Left hindlimb (tissue), 1 donor: ENCODE measurements at places on chromosomes 7 and 10.

DNA sequence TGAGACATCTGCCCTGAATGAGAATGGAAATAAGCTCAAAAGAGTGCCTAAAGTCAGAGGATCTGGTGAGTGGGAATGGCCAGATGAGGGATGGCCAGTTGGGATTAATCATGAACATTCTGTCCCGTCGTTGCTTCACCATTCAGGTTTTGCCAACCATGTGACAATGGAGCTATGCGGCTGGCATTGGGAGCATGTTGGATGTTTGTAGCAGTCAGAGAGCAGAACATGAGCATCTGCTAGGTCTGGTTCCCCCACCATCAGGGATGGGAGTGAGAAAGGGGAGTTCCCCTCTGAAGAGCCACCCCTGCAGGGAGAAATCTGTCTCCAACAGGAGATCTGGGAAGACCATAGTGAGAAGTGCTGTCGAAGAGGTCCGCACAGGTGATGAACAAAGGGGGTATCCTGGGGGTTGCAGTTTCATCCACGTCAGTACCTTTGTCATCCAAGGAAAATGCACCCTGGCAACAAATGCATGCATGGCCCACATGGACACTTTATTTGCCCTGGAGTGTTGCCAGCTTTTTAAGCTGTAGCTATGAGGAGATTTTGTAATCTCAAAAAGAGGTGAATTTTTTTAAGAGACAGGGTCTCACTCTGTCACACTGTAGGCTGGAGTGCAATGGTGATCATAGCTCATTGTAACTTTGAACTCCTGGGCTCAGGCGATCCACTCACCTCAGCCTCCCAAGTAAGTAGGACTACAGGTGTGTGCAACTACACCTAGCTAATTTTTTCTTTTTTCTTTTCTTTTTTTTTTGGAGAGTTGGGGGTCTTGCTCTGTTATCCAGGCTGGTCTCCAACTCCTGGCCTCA is 190.2 kb downstream of the CAMK1D start:
- DNase-seq: no peak

GRCh38 chr10:122164023-122164601 is 107.0 kb upstream of the BTBD16 start:
- no peak for DNase-seq

DNA sequence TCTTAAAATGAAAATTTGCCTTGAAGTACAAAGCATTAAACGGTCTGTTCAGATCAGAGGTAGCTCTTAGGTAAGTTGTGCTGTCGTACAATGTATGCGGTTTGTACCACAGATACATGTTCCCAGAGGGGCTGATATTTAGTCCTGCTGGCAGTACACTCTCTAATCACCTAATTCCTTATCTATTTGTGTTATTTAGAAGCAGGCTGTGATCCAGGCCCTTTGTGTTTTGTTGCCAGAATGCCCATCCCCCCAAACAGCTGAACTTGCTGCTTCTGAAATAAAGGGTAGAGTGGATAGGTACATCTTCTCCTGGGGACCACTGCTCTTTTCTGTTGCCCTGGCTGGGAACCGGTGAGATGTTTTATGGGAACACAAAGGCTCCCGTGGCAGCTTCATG is 84.5 kb downstream of the SND1 start:
- DNase-seq: no peak

GRCh38 chr7:32204361-32205018 is 134.3 kb upstream of the PDE1C start:
- DNase-seq: peak; percentile 69

GRCh38 chr7:134778941-134779740 is at the start of gene CALD1:
TSS of gene CALD1 (plus strand) at chr7:134779634. CDS start at chr7:134867734, 88,100 bp downstream.
- DNase-seq: peak; percentile 89

DNA sequence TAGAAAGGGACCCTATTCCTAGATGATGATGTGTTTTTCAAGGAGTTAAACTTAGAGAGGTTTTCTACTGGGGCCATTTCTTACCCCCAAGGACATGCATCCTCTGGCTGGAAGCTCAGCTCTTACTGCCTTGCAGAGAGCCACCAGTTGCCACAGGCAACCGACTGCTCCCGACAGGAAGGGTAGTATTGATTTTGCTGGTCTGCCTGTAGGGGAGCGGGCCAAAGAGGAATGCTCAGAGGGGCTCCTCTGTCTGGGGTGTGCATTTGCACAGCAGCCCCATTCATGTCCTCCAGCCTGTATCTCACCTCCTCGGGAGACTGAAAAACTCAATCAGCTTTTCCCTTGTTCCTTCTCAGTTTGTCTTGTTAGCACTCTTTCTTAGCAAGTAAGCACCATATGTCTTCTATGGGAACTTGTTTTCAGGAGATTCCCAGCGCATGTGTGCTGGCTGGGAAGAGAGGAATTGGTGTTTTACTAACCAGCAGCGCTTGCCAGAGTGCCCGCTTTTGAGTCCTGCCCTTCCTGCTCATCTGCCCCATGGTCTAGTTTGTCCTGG is 739.0 kb upstream of the GALNT17 start:
- no peak for DNase-seq

- DNase-seq: no peak
Observed at GRCh38 chr10:28711041-28711440, 33.7 kb downstream of the BAMBI start.

DNA sequence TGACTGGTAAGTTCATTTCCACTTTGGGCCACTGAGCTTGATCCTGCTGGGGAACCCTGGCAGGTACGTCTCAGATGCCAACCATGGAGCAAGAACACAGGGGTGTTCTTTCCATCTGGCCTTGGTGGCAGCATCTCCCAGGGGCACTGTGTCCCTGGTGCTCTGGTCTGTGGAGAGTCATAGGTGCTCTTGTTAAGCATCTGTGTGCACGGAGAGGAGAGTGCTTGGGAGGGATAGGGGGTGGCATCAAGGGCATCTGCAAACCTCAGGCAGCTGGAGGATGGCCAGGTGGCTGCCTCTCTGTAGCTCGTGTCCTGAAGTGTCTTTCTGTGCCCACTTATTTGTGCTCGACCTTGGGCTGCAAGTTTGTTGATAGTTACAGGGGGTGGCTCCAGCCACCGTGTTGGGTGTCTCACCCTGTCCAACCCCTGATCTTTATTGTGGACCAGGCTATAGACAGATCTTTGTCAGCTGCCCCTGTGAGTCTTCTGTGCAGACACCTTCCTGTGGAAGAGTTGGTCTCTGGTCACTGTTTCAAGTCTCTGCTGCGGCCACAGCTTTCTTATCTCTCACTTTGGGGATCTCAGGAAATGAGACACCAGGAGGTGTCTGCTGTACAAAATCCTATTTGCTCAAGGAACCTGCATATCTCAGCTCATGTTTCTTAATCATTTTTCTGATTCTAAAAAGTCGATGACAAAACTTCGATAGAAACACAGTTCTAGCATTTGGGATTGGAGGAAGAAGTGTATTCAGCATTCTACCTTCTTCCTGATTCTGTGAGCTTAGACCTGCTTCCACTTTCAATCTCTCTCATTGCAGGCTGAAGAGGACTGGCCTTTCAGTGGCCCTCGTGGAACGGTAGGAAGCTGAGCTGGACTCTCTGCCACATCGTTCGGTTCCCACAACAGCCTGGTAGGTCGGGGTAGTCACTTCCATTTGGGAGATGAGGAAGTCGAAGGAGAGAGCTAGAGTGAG is 17.2 kb upstream of the GIMAP8 start:
- no peak for DNase-seq

- DNase-seq: no peak
Observed at GRCh38 chr7:120729245-120729644, 128.7 kb downstream of the TSPAN12 start.

GRCh38 chr7:50141131-50141530 is 48.1 kb upstream of the ZPBP start:
- no peak for DNase-seq
